ENCODE measurements at places on chromosomes 11 and 22.

DNA sequence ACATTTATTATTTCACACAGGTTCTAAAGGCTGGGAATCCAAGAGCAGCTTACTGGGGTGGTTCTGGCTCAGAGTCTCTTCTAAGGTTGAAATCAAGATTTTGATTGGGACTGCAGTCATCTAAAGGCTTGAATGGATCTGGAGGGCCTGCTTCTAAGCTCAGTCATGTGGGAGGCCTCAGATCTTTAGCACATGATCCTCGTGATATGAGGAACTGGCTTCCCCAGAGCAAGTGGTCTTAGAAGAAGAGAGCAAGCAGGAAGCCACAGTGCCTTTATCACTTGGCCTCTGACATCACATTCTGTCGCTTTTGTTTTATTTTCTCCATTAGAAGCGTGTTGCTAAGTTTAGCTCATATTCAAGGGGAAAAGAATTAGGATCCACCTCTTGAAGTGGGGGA, 88.9 kb downstream of the ARFGAP2 start:
- DNase-seq, result no peak

- DNase-seq, result no peak
These were observed 677.0 kb downstream of the NELL1 start for GRCh38 chr11:21346361-21346760.

DNA sequence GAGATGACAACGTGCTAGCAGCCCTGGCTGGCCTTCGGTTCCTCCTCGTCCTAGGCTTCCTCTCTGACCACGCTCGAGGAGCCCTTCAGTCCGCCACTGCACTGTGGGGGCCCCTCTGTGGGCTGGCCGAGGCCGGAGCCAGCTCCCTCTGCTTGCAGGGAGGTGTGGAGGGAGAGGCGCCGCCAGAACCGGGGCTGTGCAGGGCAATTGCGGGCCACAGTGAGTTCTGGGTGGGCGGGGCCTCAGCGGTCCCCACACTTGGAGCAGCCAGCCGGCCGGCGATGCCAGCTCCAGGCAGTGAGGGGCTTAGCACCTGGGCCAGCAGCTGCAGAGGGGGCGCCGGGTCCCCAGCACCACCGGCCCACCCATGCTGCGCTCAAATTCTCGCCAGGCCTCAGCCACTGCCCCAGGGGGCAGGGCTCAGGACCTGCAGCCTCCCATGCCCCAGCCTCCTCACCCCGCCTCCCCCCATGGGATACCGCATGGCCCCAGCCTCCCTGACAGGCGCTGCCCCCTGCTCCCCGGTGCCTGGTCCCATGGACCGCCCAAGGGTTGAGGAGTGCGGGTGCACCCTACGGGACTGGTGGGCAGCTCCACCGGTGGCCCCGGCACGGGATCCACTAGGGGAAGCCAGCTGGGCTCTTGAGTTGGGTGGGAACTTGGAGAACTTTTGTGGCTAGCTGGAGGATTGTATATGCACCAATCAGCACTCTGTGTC, 399.4 kb downstream of the LUZP2 start:
- DNase-seq, result no peak

- DNase-seq, result no peak
These were observed 18.4 kb upstream of the CHRM4 start for GRCh38 chr11:46410021-46410420.

DNA sequence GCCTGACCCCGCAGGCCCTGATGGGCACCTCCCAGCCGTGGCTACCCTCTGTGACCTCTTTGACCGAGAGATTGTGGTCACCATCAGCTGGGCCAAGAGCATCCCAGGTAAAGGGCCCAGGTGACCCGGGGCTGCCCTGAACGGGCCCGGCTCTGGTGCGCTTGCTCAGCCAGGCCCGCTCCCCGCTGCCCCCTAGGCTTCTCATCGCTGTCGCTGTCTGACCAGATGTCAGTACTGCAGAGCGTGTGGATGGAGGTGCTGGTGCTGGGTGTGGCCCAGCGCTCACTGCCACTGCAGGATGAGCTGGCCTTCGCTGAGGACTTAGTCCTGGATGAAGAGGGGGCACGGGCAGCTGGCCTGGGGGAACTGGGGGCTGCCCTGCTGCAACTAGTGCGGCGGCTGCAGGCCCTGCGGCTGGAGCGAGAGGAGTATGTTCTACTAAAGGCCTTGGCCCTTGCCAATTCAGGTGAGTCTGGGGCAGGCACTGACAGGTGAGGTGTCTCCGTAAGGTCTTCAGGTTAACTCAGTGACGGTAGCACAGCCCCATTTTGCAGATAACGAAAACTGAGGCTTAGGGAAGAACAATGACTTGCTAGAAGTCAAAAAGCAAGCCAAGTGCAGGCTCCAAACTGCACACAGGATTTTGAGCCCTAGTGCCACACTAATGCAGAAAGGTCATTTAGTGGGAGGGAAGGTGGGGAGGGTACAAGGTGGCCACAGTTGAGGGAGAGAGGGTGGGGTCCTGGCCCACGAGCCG, 2.4 kb downstream of the TRMT112 start:
- DNase-seq, result no peak

- no peak for DNase-seq
These were observed 47.0 kb upstream of the ADORA2A start for GRCh38 chr22:24380220-24380904.

- no peak for DNase-seq
These were observed 16.6 kb upstream of the AMPD3 start for GRCh38 chr11:10438458-10438857.

- DNase-seq, result no peak
These were observed 88.2 kb downstream of the FCHSD2 start for GRCh38 chr11:73053964-73054363.

DNA sequence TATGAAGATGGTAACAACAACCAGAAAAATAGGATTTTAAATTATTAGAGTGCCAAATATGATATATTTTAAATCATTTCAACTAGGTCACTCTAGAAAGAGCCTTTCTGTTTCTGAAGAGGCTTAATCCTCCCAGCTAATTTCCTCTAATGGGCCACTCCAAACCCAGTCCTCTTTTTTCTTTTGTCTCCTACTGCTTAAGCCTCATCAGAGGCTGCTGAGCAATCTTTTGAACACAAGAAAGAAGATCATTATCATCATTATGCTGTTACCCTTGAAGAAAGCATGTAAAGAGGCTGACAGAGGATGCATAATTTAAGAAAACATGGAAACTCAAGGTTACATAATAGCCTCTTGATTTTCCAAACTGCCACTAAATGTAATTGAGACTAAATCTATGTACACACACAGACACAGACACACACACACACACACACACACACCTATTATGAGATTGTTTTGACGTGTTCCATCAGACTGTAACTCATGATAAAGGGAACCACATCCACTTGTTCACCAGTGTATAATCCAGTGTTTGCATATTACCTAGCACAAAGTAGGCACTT, 519.6 kb downstream of the METTL15 start:
- no peak for DNase-seq

- no peak for DNase-seq
These were observed 50.3 kb downstream of the TBC1D22A start for GRCh38 chr22:46812788-46813187.

DNA sequence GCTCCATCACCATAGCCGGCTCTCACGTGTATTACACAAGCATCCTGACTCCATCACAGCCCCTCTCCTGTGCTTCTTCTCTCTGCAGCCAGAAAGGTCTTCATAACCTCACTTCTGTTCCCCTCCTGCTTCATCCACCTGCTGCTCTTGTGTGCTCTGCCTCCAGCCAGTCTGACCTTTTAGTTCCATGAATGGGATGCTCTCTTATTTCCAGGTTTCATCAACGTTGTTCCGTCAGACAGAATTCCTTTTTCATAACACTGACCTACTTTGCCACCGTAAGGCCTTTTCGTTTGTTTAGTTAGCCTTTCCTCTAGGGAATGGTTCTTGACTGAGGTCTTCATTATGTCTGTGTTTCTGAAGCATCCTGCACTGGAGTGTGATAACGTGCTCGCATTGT, 18.8 kb downstream of the GRAMD1B start:
- DNase-seq, result no peak

DNA sequence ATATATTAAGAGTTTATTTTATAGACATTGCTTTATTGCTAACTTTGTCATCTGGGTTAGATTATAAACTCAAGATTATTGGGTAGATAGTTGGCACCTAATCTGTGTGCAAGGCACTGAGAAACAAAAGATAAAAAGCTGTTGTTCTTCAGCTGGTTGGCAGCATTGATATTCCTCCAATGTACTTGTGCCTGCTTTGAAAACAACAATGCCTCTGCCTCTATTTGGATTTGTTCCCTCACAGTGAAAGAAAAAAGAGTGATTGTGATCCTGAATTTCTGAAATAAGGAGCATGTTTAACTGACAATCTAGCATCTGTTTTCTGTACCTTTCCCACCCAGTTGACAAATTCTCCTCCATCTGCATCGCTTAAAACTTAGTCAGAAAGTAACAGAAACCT, 98.3 kb downstream of the TYR start:
- DNase-seq, result no peak

DNA sequence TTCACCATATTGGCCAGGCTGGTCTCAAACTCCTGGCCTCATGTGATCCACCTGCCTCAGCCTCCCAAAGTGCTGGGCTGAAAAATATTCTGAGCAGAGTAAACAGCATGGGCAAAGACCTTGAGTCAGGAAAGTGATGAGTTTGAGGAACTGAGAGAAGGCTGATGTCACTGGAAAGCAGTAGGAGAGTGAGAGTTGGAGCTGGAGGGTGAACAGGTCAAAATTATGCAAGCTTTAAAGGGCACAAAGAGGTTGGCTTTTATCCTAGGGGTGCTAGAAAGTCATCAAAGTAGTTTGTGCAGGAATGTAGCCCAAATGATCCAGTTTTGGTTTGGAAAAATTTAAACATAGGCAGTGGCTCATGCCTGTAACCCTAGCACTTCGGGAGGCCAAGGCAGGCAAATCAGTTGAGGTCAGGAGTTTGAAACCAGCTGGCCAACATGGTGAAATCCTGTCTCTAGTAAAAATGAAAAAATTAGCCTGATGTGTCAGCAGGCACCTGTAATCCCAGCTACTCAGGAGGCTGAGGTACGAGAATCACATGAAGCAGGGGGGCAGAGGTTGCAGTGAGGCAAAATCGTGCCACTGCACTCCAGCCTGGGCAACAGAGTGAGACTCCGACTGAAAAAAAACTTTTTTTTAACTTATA, 44.7 kb upstream of the CXCR5 start:
- no peak for DNase-seq

- peak; percentile 98 for DNase-seq
These were observed 16.9 kb downstream of the CTNND1 start for GRCh38 chr11:57778318-57779037.

- no peak for DNase-seq
These were observed 65.2 kb upstream of the CECR2 start for GRCh38 chr22:17303840-17304779.

DNA sequence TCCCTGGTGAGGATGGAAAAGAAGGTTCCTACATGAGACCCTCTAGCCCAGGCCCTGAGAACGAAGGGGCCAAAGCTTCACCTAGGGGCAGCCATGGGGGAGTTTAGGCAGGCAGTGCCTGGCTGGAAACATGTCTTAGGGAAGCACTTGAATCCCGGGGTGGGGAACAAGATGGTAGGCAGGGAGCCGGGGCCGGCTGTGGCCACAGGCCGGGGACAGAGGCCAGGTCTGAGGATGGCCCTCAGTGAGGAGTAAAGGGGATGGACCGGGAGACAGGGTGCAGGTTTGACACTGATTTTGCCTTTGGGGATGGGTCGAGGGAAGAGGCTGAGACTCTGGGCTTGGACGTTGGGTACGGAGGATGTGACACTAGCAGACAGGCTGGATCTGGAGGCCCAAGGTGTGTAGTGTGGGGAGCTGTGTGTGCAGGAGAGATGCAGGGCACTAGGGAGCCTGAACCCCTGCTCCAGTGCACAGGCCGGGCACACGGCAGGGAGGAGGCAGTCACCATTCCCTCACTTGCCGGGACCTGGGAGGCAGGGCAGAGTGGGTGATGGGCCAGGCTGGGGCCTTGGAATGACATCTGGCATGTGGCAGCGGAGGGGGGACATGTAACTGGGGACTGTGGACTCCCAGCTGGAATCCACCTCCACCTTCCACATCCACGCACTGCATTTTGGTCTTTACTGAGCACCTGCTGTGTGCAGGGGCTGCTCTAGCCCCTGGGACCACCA, 6.1 kb downstream of the RTN4R start:
- no peak for DNase-seq

DNA sequence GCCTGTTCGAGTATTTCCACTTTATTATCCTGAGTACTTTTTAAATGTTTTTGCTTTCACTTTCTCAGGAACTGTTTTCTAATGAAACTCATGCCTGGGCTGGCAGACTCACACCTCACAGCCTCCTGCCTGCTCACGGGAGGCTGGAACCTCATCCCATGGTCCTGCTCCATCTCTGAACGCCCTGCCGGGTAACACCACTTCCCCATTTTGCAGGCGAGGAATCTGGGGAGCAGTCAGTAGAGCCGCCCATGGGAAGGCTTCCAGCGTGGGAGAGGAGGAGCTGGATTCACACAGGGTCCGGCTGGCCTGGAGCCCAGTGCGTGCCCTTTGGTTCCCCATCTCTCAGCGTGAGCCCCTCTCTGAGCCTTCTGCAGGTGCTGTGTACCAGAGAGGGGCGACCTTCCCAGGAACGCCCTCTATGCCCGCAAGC, 53.6 kb downstream of the SCUBE1 start:
- DNase-seq, result no peak

GRCh38 chr22:24240381-24240780, 4.5 kb downstream of the GGT5 start:
- no peak for DNase-seq

- no peak for DNase-seq
These were observed 47.2 kb downstream of the PIWIL3 start for GRCh38 chr22:24727218-24727851.

DNA sequence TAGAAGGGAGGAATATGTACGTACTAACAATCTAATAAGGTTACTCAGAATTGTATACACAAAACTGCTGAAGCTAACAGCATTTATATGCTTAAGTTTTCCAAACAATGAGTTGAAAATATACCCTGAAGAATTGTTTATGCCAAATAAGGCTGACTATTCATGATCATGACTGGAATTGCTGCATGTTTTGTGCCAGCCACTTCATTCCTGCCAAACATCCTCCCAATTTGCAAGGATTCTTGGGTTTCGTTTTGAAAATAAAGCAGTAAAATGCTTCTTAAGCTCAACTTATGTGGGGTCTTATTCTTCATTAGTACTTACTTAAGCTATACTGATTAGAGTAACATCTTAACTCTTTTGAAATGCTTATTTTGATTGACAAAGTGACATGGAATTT, 149.0 kb downstream of the SPON1 start:
- DNase-seq, result no peak

DNA sequence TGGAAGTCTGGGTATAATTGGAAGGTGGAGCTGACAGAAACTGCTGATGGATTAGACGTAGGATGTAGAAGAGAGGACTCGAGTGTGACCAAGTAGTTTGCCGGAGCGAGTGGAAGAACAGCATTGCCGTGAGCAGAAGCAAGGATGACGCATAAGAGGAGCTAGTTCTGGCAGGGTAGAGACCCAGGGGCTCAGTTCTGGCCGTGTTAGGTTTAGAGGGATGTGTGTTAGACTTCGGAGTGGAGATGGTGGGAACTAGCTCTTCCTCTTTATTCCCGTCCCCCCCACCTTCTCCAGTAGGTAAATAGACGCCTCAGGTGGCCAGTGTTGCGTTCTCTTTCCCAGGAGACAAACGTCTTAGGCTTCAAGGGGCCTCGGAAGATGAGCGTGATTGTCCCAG, 19.1 kb downstream of the TUB start:
- no peak for DNase-seq

- no peak for DNase-seq
These were observed 6.8 kb upstream of the ESAM start for GRCh38 chr11:124768914-124769313.

Data from SW 1271 (cell line).